Psoas muscle (tissue), 8 donors: ENCODE measurements at places on chromosomes 5 and 9. TPM values are rescaled to one million over a fixed set of nuclear protein-coding genes. Genes with fewer than 3 reads are reported as not detected.

Gene BARX1
- total RNA-seq, result not detected

Gene GLDC
- total RNA-seq, result 2.3 TPM

Gene GABRP
- total RNA-seq, result not detected

Gene CAMK2A
- total RNA-seq, result 50.9 TPM

- no peaks in the 10 kb centered on the region for H3K4me1 ChIP-seq
- no peaks in the 10 kb centered on the region for H3K36me3 ChIP-seq
- DNase-seq, result no peak
- no peak overlapping the region for H3K27ac ChIP-seq
- H3K4me3 ChIP-seq, result no peak overlapping the region
Measured at GRCh38 chr9:8205576-8205975, 406.0 kb upstream of the DMAC1 start.

DNA sequence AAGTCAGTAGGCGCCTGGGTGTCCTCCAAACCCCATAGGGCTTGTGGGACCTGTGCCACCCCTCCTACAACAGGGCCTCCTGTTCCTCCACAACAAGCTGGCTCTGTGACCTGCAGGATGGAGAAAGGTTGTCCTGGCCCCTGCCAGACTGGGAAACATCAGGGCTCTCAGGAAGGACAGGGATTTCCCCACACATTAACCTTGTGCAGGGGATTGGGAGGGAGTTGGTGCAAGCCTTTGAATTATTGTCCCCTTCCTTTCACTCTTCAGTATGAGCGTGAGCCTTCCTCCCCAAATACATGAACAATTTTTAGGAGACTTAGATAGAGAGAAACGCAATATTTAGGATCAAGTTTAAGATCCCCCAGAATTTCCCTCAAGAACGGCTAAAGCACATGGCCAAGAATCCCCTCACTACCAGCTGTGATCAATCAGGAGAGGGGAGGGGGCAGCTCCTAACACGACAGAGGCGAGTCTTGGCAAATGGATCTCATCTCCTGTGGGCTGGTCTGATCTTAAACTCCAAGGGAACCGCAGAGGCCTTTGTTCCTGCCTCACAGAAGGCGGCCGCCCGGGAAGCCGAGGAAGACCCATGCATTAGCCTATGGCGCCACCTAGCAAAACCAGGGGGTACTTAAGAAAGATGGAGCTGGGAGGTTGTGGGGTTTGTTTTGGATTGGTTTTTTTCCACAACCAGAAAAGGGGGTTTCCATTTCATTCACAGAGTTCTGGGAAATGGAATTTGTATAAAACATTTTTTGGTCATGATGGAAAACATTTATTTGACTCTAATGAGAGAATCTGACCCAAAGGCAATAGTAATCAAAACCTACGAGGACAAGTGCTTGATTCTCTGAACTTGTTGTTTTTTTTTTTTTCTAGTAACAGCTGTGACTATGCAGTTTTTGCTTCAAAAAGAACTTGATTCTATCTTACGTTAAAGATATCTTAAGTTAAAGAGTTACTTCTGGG lies 36.1 kb upstream of the OSMR start:
- H3K4me3 ChIP-seq, result no peak overlapping the region
- DNase-seq, result peak; percentile 84
- no peak overlapping the region for H3K27ac ChIP-seq
- H3K27me3 ChIP-seq, result no peaks in the 10 kb centered on the region

GRCh38 chr5:60811105-60811504 lies 33.0 kb downstream of the ELOVL7 start:
- no peaks in the 10 kb centered on the region for H3K36me3 ChIP-seq
- no peak for DNase-seq
- H3K4me1 ChIP-seq, result no peaks in the 10 kb centered on the region
- H3K4me3 ChIP-seq, result no peak overlapping the region

DNA sequence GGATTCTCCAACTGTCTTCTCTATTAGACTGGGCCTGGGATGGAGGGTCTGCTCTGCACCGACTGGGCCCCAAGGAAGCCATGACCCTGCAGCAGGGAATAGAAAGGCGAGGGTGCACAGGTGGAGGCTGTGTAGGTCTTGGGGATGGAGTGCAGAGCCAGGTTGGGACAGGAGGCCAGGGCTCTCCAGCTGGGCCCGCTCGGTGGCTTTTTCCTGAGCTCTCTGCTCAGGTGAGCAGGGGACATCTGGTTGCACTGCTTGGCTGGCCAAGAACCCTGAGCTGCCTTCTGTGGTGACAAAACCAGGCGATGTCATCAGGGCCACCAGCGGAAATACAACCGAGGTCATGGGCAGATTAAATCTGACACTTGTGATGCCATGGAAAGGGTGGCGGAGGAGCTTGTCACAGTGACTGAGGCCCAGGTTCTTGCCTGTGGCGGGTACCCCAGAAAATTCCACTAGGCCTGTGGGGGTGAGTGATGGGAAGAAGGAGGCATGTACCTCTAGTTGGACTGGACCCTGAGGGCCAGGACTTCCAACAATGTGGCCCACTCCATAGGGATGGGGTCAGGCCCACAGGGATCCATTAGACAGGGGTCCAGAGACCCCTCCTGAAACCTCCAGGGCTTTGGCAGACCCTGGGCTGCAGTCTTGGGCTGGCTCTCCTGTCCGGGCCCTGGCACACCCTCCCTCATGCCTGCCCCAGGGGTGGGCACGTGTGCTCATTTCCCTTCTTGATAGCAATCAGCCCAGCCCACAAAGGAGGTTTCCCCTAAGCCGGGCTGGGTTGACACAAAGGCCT lies 4.4 kb upstream of the IL3 start:
- H3K4me1 ChIP-seq, result no peaks in the 10 kb centered on the region
- no peak overlapping the region for H3K27ac ChIP-seq
- no peak overlapping the region for H3K4me3 ChIP-seq
- H3K36me3 ChIP-seq, result no peaks in the 10 kb centered on the region

DNA sequence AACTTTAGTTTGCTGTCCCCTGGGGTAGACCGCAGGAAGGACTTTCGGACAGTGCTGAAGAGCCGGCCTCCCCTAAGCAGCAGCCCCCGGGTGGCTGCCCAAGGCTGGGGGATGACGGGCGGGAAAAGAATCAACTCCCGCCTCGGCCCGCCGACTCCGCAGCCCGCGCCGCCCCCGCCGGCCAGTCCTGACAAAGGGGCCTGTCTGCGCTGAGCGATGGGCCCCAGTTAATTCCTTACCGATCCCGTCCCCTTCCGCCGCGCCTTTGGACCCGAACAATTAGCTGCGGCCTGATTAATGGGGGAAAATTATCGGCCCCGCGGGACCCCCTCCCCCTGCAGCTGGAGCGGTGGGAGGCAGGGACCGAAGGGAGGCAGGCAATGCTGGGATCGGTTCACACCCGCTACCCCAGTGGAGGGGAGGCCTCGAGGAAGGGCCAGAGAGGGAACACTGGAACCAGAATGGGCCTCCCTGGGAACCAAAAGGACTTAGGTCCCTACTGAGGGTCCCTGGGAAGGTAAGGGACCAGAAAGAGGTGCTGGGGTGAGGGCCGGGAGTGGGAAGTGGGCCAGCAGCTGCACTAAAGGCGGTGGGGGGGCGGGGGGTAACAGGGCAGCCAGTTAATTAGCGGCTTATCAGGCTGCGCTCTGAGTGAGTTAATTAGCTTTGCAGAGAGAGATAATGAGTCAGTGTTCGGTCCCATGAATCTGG lies 4.2 kb downstream of the ARID3C start:
- no peaks in the 10 kb centered on the region for H3K27me3 ChIP-seq
- H3K4me3 ChIP-seq, result no peak overlapping the region
- no peaks in the 10 kb centered on the region for H3K36me3 ChIP-seq
- peaks cover 13% of the 10 kb centered on the region for H3K4me1 ChIP-seq

DNA sequence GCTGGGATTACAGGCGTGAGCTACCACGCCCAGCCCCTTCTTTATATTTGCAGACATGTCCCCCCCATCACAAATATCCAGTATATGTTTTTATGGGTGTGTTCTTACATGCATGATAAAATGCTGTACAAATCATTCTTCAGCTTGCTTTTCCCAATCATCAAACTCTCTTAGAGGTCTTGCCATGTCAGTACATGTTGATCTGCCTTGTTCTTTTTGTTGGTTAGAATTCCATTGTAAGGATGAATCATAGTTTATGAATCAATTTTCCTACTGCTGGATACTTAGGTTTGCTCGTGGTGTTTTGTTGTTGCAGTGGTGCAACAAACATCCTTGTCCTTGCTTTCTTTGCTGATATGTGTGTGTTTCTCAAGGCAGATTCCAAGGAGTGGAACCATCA lies 79.9 kb upstream of the NEURL1B start:
- H3K27me3 ChIP-seq, result no peaks in the 10 kb centered on the region
- no peak for DNase-seq
- H3K4me1 ChIP-seq, result no peaks in the 10 kb centered on the region
- H3K27ac ChIP-seq, result no peak overlapping the region
- no peaks in the 10 kb centered on the region for H3K36me3 ChIP-seq

GRCh38 chr5:135489466-135490244 lies 37.5 kb upstream of the TIFAB start:
- H3K27ac ChIP-seq, result no peak overlapping the region
- peaks cover 3% of the 10 kb centered on the region for H3K27me3 ChIP-seq
- peak overlapping the region; percentile 54 for H3K4me3 ChIP-seq
- H3K36me3 ChIP-seq, result no peaks in the 10 kb centered on the region
- DNase-seq, result no peak

- H3K4me1 ChIP-seq, result peaks cover 10% of the 10 kb centered on the region
- H3K4me3 ChIP-seq, result no peak overlapping the region
- no peaks in the 10 kb centered on the region for H3K27me3 ChIP-seq
- H3K27ac ChIP-seq, result no peak overlapping the region
Measured at GRCh38 chr9:135939351-135940265, 21.6 kb downstream of the UBAC1 start.

DNA sequence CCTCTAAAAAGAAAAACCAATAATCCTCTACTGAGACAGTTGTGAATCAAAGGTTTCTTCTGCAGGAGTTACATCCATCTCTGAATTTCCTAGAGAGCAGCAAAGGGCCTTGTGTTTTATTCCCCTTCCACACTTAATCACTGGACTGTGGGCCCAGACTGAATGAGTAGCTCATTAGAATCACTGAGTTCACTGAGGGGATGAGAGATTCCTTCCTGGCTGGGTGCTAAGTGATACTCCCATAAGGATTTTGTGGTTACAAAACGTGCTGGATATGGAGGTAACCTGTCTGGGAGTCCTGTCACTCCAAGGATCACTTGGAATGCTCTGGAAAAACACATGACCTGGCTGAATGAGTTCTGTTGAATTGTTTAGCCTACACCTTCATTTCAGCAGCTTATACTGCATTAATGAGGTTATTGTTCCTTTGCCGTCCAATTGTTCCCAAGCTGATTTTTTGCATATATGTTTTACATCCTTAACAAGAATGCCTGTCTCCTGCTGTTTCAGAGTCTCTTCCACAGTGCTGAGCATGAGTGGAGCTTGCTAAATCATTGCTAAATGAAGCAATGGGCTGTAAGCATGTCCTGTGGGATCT lies 82.9 kb downstream of the MEF2C start:
- no peaks in the 10 kb centered on the region for H3K27me3 ChIP-seq
- H3K4me3 ChIP-seq, result no peak overlapping the region
- H3K36me3 ChIP-seq, result peaks cover 70% of the 10 kb centered on the region
- H3K27ac ChIP-seq, result peak overlapping the region; percentile 13
- H3K4me1 ChIP-seq, result peaks cover 7% of the 10 kb centered on the region

- no peak overlapping the region for H3K4me3 ChIP-seq
- H3K27ac ChIP-seq, result peak overlapping the region; percentile 77
- no peaks in the 10 kb centered on the region for H3K36me3 ChIP-seq
- H3K4me1 ChIP-seq, result peaks cover 54% of the 10 kb centered on the region
Measured at GRCh38 chr9:89413963-89414638, 83.8 kb downstream of the SEMA4D start.

DNA sequence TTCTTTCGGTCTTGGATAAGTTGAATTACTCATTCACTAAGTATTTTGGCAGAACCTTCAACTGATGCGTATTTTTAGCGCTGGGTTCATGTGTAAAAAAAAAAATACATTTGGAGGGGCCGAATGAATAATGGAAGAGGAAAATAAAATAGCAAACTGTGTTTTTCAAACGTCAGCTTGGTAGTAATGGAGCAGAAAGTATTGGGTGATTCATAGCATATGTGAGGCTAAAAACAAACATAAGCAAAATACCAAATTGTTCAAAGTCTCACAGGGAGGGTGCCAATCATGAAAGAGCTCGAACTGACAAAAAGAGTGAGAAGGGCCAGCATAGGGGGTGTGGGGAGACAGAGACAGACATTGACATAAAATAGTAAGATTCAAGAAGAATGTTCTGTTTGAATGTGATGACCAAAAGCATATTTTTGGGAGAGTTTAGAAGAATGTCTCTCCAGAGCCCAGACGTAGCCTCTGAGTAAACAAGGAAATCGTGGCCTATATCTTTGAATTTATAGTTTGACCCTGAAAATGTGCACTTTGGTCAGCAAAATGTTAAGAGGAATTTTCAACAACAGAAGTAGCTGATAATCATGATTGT lies 174.9 kb upstream of the HMHB1 start:
- no peaks in the 10 kb centered on the region for H3K4me1 ChIP-seq
- no peaks in the 10 kb centered on the region for H3K36me3 ChIP-seq
- no peak overlapping the region for H3K4me3 ChIP-seq
- H3K27ac ChIP-seq, result no peak overlapping the region
- H3K27me3 ChIP-seq, result no peaks in the 10 kb centered on the region

DNA sequence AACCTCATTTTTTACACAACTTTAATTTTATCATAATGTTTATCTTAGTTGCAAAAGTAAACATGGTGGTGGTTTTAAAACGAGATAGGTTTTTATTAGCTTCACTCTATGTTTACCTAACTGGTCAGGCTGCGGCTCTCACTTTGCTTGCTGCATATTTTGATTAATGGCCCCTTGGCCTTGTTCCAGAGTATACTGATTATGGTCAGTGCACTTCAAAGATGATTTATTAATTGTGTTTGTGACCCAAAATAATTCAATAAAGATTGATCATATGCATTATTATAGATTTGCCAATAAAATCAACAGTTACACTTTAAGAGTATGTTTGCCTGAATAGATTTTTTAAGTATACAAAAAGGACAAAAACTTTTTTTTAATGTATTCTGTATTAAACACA lies 188.0 kb downstream of the XRCC4 start:
- DNase-seq, result no peak
- no peaks in the 10 kb centered on the region for H3K36me3 ChIP-seq
- no peaks in the 10 kb centered on the region for H3K4me1 ChIP-seq

DNA sequence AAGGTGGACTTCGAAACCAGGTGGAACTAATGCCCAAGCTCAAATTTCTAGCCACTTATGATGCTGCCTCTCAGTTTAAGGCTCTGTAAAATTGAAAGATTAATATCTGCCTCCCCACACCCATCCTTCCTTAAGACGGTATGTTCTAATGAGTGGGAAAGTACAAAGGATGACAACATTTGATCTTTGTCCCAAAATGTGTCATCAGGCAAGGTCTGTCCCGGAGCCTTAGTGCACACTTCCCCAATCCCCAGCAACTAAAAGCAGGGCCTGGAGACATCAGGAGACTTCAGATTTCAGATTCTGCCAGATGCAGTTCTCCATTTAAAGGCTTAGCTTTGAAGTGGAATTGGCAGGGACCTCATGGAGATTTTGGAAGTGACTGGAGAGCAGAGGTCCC lies 316.5 kb downstream of the ASTN2 start:
- H3K27ac ChIP-seq, result no peak overlapping the region
- H3K36me3 ChIP-seq, result no peaks in the 10 kb centered on the region
- no peaks in the 10 kb centered on the region for H3K4me1 ChIP-seq
- H3K4me3 ChIP-seq, result no peak overlapping the region
